H7 (cell line): ENCODE measurements at places on chromosomes 6 and 20. TPM values are rescaled to one million over a fixed set of nuclear protein-coding genes. Genes with fewer than 3 reads are reported as not detected.

ADGRF4 gene
- 0.03 TPM in 1 of 2 replicates, not detected in the other for total RNA-seq

AFDN gene
- 67.6 and 107 TPM in 2 replicates for total RNA-seq

TDRD6 gene
- total RNA-seq: not detected in 2 replicates

APMAP gene
- 63.5 and 69.0 TPM in 2 replicates for total RNA-seq

RNF182 gene
- total RNA-seq: 6.1 and 7.0 TPM in 2 replicates

CD93 gene
- total RNA-seq: under 0.01 TPM in 1 of 2 replicates, not detected in the other

FGD2 gene
- total RNA-seq: 0.04 and 0.17 TPM in 2 replicates

TBC1D22B gene
- total RNA-seq: 14.5 and 17.5 TPM in 2 replicates

STXBP5 gene
- 6.9 and 9.1 TPM in 2 replicates for total RNA-seq

STK4 gene
- total RNA-seq: 15.6 and 23.2 TPM in 2 replicates

TULP4 gene
- total RNA-seq: 31.4 and 40.1 TPM in 2 replicates

PAK5 gene
- total RNA-seq: 0.03 and 0.22 TPM in 2 replicates

FAM162B gene
- total RNA-seq: 1.5 and 1.6 TPM in 2 replicates

OR12D3 gene
- total RNA-seq: not detected in 2 replicates
